ENCODE measurements at places on chromosomes 11 and 22. TPM values are rescaled to one million over a fixed set of nuclear protein-coding genes. Genes with fewer than 3 reads are reported as not detected.

Gene C11orf97
- total RNA-seq: not detected

GRCh38 chr22:39363751-39364515, 14.1 kb downstream of the SYNGR1 start:
- DNase-seq: no peak

DNA sequence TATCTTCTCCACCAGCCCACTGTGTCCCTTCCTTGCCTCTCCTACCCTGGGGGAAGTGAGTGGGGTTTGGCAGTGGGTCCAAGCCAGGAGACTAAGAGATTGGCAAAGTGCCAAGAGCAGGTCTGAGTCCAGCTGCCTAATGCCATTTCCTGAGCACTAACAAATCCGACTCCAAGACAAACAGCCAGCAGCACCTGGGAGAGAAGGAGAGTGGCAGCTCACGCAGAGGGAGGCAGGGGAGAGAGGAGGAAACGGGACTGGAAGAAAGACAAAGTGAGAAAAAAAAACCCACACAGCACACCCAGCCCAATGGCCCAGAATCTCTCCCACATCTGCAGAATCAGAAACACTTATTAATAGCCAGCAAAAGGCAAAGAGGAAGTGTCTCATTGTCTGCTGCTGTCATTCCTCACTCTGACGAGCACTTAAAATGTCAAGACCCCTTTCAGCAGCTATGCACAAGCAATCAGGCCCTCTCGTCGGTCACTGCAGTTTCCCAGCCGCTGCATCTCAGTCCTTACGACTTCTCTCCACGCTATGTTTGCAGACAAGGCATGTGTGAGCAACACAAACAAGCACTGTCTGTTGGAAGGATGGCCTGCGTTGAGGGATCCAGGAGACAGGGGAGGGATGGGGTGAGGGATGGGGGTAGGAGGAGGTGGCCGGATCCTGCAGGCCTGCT, 558.4 kb upstream of the CADM1 start:
- DNase-seq: no peak

Gene ARVCF
- total RNA-seq: 11.6 TPM

Gene PRR33
- total RNA-seq: not detected

Gene EFCAB6
- 2.3 TPM for total RNA-seq

GRCh38 chr22:31604746-31605705, 57.0 kb downstream of the PISD start:
- no peak for DNase-seq

Gene MMP7
- 15.0 TPM for total RNA-seq

DNA sequence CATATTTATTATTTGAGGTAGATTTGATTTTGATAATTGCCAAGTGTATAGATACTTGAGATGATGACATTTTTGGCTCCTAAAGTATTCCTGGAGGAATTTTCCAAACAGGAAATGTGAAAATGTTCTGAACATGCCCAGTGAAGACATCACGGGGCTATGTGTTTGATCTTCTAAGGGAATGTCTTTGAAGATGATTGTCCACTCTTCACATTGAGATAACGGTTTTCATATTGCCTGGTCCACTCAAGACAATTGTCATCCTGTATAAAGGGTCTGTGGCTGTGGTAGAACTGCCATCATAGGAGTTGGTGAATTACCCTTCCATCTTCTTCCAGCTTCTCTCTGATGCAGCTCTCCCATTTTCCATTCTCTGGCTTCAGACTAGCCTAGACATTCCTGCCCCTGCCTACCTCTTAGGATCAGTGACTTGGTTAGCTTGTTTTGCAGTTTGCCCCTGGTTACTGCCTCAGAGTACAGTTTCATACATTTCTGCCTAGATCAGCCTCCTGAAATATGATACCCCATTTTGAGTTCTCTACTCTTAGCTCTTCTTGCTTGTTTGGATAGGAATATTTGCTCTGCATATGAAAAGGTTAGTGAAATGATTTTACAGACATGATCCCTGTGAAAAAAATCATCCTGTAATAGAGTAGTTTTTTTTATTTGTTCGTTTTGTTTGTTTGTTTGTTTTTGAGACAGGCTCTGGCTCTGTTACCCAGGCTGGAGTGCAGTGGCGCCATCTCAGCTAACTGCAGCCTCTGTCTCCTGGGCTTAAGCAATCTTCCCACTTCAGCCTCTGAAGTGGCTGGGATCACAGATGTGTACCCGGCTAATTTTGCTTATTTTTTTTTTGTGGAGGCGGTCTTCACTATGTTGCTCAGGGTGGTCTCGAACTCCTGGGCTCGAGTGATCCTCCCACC, 111.4 kb upstream of the SORL1-AS1 start:
- DNase-seq: no peak

DNA sequence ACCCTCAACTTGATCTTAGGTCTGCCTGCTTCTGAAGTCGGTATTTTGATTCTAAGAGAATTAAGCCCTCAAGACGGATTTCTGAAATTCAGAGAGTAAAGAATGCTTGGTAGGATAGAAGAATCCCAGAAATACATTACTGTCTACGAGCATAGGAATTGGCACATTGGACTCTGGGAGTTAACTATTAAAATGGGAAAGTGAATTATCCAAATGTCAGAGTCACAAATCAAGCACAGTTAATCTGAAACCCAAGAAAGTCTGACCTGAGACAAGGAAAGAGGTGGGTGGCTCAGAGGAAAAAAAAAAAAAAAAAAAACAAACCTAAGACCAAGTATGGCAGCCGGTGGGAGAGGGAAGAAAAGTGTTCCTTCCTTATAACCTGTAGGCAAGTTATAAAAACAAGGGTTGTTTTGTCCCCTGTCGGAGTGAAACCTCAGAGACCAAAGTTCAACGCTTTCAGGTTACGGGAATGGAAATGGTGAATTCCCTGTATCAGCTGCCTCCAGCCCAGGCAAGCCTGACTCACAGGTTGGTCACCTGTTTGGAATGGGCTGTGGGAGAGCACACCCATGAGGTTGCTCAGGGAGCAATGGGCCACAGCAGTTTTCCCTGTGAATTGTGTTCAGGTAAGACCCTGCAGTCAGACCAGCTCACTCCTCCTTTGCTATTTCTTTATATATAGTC, 139.0 kb downstream of the ETS1 start:
- peak; percentile 74 for DNase-seq

- DNase-seq: no peak
Observed at GRCh38 chr11:122478986-122479385, 176.5 kb upstream of the UBASH3B start.

- DNase-seq: no peak
Observed at GRCh38 chr11:119167933-119168332, 592 bp upstream of the NLRX1 start.

- DNase-seq: no peak
Observed at GRCh38 chr11:65445604-65446445, 23.2 kb downstream of the NEAT1 start.

DNA sequence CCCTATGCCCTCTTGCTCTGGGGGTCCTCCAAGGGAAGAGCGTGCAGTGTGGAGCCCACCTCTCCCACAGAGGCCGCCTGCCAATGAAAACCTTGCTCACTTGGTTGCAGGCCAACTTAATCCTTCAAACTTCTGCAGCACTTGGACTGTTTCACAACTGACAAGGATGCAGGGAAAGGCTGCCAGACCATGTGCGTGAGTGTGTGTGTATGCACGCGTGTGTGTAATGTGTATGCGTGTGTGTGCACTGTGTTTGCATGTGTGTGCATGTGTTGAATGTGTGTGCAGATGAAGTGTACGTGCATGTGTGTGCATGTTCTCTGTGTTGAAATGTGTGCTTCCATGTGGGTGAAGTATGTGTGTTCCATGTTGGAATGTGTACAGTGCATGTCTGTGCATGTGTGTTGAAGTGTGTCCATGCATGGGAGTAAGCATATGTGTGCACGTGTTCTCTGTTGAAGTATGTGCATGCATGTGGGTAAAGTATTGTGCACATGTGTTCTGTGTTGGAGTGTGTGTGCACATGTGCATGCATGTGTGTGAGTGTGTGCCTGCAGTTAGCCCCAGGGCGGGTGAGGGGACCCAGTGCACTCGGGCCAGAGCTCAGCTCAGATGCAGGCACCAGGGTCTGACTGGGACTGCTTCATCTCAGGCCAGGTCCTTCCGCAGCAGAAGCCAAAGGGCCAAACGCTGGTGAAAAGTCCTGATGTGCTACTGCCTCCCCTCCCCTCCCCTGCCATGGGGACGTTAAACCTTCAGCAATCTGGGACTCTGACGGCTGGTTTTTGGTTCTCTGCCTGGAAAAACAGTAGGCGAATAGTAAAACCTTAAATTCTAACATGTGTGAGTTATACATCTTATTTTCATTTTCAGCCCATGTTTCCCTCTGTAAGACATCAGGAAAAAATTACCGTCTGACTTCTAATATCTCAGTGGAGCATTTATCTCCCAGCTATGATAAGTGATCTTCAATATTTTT, 72.0 kb downstream of the FLI1 start:
- no peak for DNase-seq

DNA sequence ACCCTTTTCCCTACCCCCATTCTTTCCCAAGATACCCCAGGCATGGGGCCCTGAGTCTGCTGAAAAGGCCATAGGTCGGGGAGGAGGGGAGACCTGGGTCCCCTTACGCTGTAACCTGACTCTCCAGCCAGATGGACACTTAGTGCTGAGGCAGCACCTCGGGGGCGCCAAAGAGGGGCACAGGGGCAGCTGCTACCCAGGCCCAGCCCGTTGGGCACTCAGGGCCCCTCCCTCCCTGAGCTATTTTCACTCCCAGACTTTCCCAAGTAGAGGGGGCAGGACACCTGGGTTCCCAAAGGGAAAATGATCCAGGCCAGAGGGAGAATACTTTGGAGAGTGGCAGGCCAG, 933 bp downstream of the ACTN3 start:
- no peak for DNase-seq

- no peak for DNase-seq
Observed at GRCh38 chr11:31809541-31809856, 1.6 kb downstream of the PAX6 start.

Gene PRAME
- 1.6 TPM for total RNA-seq

Gene C11orf91
- total RNA-seq: 0.28 TPM

- DNase-seq: no peak
Observed at GRCh38 chr11:96215826-96216225, 127.2 kb downstream of the MAML2 start.

DNA sequence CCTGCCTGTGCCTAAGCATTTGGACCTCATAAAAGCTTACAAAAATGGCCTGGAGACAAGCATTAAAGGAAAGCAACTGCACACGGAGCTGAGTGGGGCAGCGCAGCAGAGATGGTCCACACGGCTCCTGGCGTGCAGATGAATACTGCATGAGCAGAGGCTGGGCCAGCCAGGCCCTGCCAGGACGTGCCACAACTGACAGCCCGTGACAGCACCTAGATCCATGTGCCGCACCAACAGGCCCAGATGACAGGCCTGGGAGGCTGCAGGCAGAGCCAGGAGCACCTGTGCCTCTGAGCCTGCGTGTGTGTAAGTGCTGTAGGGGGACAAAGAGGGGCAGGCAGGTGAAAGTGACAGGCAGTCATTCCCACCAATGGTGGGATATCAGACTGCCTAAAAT, 33.4 kb downstream of the MICAL3 start:
- DNase-seq: no peak

DNA sequence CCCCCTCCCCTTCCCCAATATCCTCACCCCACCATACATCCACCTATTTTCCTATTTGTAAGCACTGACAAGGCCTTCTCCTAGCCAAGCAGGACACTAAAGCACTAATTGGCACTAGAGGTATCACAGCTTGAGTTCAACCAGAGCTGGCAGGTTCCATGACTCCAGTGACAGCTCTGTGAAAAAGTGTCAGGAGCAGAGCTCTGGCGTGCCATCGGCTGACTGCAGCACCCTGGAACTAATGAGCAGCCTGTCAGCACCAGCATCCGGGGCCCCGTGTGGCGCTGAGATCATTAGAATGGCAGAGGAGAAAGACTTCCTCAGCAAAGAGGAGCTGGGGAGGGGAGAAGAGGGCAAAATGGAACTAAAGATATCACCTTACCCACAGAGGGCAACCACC, 847.4 kb downstream of the NTM start:
- DNase-seq: no peak

DNA sequence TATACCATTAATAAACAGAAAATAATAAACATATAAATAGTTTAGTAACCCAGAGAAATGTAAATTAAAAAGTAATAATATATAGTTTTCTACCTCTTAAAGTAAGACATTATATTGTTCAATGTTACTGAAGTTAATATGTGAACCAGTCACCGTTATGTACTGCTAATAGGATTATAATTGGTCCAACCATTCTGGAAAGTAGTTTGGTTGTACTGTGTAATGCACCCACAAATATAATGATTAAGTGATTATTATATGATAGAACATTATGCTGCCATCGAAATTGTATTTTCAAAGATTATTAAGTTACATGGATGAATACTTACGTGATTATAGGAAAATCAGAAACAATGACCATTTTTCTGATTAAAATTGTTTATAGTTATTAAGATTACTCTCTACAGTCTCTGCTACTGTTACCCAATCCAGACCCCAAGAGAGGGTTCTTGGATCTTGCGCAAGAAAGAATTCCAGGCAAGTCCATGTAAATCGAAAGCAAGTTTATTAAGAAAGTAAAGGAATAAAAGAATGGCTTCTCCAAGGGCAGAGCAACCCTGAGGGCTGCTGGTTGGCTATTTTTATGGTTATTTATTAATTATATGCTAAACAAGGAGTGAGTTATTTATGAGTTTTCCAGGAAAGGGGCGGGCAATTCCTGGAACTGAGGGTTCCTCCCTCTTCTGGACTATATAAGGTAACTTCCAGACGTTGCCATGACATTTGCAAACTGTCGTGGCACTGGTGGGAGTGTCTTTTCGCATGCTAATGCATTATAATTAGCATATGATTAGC, 50.1 kb downstream of the ACER3 start:
- no peak for DNase-seq

DNA sequence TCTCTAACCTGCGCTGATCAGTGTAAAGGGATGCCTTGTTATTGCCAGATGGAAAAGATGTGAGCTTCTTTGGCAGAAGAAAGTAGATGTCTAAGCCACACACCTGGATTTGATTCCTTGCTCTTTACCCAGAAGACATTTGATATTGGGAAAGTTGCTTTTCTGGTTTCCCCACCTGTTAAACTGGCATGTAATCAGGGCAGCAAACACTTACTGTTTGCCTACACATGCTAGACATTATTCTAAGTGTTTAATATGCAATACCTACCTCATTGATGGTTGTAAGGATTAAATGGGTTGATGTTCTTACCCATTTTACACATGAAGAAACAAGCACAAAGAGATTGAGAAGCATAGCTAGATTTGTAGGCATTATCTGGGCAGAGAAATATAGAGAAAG, 16.6 kb downstream of the ASRGL1 start:
- peak; percentile 40 for DNase-seq

Gene DKK3
- 10.5 TPM for total RNA-seq

Gene DEPDC7
- total RNA-seq: 2.9 TPM

GRCh38 chr22:37083914-37084313, 25.6 kb downstream of the TMPRSS6 start:
- DNase-seq: no peak

DNA sequence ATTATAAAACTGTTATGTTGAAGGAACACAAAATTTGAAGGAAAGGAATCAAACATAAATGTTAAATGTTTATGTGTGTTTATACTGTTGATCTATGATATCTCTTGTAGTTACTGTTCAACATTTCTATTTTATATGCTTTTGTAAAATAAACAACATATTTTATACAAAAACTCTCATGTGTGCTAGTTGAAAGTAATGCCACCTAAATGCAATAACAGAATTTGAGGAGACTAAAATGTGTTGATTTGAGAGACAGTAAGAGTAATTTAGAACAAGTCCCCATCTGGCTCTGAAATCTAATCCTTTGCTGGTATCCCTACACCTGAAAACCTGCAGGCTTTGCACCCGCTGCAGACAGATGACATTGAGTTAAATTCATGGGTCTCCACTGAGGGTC, 95.7 kb upstream of the TOP3B start:
- no peak for DNase-seq

Data from pancreas (tissue), 10 donors.